ENCODE measurements at places on chromosomes 16 and 17.

DNA sequence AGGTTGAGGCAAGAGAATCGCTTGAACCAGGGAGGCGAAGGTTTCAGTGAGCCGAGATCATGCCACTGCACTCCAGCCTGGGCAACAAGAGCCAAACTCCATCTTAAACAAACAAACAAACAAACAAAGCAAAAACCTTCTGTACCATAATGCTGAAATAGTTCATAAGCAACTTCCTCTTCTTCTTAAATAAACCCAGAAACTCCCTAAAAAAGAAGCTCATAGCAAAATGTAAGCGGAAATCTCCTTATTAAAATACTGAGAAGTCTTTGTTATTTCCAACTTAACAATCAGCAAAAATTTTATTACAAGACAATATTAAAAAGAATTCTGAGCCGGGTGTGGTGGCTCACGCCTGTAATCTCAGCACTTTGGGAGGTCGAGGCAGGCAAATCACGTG is 82.8 kb downstream of the FBXL20 start:
- no peak for DNase-seq

- DNase-seq: peak; percentile 44
Observed at GRCh38 chr16:87951552-87952538, 611 bp downstream of the BANP start.

GRCh38 chr16:9094011-9094846 is 2.8 kb downstream of the HAPSTR1 start:
- no peak for DNase-seq

- DNase-seq: no peak
Observed at GRCh38 chr16:57482845-57483545, 3.3 kb downstream of the DOK4 start.

DNA sequence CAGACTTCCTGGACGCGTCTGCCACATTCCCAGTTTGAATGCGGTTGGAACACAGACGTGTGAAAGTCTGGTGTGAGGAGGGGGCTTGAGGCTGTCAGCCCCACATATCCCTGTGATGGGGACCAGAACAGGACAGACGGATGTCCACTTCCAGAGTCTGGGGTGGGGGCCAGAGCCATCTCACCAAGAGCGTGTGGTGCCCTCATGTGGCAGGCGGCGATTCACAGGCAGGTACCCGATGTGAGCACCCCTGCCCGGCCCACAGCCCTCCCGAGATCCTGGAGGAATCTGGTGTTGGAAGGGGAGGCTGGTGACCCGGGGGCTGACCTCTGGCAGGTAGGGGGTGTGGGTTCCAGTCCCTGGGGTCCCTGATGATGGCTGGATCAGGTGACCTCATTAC is 51.5 kb downstream of the ENGASE start:
- no peak for DNase-seq

- peak; percentile 68 for DNase-seq
Observed at GRCh38 chr16:70700101-70701020, 14.5 kb upstream of the MTSS2 start.

DNA sequence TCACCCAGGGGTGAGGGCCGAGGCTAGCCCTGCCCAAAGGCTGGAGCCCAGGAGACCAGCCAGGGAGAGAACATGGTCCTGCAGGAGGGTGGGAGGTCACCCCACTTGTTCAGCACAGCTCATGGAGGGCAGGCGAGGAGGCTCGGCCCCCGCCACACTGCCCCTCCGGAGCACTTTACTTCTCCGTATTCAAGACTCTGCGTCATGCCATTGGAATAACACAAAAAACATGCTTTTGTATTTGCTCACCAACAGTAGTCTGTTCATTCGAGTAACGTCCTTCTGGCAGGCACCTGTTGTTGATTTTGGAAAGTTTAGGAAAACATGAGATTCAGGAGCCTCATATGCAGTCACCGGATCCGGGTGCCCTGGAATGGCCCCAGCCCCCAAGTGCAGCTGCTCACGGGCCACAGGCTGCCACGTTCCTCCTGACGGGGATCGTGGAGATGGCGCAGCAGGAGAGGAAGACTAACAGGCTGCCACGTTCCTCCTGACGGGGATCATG is 81.1 kb upstream of the DNAH17 start:
- DNase-seq: no peak

DNA sequence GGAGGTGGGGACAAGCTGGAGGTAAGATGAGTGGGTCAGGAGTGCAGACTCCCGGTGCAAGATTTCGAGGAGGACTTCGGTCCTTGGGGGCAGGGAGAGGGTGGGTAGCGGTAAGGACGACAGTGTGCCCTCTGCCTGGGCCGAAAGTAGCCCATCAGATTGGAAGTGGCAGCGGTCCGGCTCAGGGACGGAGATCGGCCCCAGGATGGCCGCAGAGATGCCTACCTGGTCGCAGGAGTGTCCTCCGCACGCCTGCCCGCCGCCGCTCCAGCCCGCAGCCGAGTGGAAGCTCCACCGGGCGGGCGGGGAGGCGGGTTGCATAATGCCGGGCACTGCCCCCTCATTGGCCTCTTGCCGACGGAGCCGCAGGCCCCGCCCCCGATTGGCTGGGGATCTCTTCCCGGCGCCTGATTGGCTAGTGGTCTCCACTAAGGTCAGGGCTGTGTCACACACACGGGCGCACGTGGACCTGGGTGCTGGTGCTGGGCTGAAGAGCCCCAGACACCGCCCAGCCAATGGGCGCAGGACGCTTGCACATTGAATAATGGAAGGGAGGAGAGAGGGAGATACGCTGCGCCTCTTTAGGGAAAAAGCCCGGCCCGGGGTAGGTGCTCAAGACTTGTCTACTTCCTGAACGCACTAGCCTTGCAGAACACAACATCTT is at the start of gene PER1:
PER1 (minus strand) TSS at position 293 of the 664 bp plus-strand sequence. CDS start 1,698 bp downstream, outside the sequence.
- DNase-seq: peak; percentile 68

- DNase-seq: no peak
Observed at GRCh38 chr17:79205688-79206205, 131.1 kb downstream of the ENGASE start.

DNA sequence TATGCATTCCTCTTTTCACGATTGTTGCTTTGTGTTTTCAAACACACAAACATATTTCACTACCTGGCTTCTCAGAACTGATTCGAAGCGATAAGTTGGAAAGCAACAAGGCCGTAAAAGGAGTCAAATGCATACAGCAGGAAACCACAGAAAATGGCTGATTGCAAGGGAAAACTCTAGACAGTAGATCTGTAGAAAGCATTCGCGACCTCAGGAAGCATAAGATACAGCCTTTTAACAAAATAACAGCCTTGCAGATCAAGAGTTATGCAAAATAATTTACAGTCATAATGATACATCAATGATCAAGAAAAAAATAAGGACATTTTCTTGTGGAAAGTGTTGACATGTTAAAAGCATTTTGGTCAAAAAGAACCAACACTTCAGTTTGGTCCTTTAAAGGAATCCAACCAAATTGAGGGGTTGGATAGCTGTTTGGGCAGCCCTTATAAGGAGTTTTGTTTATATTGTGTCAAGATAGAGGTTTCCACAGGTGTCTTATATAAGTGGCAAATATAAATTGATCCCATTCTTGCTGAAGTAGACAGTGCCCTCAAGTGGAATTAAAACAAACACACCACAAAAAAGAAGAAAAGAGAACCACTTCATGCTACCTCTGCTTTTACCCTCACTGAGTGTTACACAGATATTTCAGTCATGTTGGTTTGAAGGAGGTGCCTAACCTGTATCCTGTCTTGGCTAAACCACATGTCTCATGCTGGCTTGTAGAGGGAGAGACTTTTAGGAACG is 5.5 kb downstream of the CYLD start:
- DNase-seq: peak; percentile 66

GRCh38 chr17:48643697-48644012 is 17.5 kb upstream of the HOXB9 start:
- DNase-seq: no peak

- no peak for DNase-seq
Observed at GRCh38 chr17:63464691-63465236, 12.1 kb upstream of the ACE start.

DNA sequence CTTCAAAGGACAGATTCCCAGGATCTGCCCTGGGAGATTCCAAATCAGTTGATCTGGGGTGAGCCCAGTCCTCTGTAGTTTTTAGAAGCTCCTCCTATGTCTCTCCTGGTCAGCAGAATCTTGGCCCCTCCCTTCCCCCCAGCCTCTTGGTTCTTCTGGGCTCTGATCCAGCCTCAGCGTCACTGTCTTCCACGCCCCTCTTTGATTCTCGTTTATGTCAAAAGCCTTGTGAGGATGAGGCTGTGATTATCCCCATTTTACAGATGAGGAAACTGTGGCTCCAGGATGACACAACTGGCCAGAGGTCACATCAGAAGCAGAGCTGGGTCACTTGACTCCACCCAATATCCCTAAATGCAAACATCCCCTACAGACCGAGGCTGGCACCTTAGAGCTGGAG is 840 bp upstream of the CDH5 start:
- DNase-seq: no peak

- DNase-seq: no peak
Observed at GRCh38 chr16:55330781-55331647, 7.0 kb downstream of the IRX6 start.

DNA sequence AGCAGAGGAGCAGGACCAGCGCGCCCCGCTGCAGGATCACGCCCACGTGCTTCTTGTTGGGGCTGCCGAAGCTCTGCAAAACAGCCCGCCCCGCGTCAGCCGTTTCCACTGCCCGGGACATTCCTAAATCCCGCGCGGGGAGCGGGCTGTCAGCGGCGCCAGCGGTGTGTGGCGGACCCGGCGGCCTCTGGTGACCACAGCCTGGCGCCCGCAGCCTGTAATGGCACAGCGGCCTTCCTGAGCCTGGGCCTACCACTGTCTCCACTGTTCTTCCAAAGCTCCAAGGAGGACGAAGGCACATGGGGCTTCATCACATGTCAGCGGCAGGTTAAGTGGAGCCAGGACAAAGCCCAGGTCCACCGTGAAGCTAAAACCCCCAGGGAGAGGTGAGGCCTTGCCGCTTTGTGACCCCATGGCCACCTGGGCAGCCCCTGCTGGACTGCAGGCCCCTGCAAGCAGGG is 2.5 kb downstream of the SLC47A2 start:
- DNase-seq: no peak

DNA sequence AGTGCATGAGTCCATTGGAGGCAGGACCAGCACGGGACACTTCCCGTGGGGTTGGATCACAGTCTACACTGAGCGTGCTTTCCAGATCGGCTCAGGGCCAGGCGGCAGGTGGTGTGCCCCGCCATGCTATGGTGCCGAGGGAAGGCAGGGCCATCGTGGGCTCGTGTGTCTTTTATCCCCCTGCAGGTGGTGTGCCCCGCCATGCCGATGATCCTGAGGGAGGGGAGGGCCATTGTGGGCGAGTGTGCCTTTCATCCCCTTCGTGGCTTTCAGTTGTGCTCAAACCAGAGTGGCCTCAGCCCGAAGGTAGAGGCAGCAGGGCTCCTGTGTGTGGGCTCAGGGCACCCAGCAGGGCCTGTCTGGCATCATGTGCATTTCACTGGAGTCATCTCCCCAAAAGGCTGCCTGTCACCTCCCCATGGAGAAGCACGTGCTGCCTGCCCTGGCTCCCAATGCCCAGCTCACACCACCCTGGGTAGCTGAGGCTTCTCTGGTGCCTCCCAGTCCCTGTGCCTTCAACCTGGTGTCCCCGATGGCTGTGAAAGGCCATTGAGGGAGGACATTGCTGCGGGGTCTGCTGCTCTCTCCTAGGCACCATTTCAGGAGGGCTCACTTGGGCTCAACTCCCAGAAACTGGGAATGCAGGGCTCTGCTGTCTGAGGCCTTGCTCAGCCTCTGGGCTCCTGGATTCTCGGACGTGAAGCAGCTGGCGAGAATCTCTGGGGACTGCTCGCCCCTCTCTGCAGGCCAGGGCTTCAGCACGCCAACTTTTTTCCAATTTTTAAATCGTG is 207.6 kb downstream of the NPIPB11 start:
- no peak for DNase-seq

GRCh38 chr16:58197314-58198012 is 443 bp downstream of the CSNK2A2 start:
- no peak for DNase-seq

DNA sequence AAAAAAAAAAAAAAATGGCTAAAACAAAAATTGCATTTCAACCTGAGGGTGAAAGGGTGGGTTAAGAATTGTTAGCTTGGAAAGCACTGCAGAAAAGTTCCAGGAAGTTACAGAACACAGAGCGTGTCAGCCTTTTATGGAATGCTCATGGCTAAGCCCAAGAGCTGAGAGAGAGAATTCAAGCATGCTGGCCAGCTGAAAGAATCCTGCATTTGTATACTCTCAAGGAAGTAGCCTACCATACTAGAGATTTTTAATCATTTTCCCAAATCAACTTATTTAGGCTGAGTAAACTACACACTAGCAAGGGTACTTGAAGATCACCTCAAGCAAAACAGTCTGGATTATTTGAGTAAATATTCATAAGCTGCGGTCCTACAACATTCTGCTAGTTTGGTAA is 153.9 kb downstream of the KCNJ2 start:
- no peak for DNase-seq

DNA sequence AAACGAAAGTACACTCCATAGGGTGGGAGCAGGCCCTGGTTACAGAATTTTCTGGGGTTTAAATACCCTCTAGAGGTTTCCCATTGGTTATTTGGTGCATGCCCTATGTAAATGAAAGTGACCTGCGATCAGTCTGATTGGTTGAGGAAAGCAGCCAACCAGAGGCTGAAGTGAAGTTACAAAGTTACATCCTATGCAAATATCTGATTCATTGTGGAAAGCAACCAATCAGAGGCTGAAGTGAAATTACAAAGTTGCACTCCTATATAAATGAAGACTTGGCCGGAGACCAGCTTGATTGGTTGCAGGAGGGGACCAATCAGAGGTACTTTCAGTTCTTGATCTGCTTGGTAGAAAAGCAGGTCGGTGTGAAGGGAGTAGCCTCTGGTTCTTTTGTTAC is 24.4 kb downstream of the NAA60 start:
- DNase-seq: no peak

GRCh38 chr17:83088451-83088850 is 9.0 kb downstream of the METRNL start:
- no peak for DNase-seq

DNA sequence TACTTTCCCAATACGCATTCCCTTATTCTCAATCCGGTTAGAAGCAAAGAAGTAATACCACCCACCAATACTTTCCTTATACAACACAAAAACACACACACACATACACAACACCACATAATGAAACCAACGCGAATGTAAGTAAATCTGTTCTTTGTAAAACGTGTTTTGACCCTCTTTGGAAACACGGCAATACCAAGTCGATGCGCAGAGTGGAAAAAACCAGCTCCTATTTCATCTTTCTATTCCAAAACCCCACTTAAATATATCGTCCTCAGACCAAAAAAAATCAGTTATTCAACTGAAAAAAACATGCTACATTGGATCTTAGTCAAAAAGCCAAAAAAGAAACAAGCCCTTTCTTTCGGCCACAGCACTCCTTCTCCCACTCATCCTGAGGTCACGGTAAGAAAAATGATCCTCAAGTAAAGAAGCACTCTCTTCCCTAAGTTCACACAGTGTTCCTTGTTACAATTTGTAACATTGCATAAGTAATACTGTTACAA is 31.0 kb upstream of the ARL4D start:
- DNase-seq: peak; percentile 94

- DNase-seq: no peak
Observed at GRCh38 chr16:67560827-67561342, 1.4 kb upstream of the CTCF start.

GRCh38 chr16:70576431-70577255 is 53.0 kb downstream of the SF3B3 start:
- DNase-seq: no peak

All from NCI-H2171 treated with DMSO at 0.1 percent for 48 hours (cell line).